AG09319 (cell line): ENCODE measurements at places on chromosomes 16 and 17.

- DNase-seq = peak; percentile 79
Observed at GRCh38 chr16:66618588-66619375, 14.3 kb downstream of the CMTM3 start.

DNA sequence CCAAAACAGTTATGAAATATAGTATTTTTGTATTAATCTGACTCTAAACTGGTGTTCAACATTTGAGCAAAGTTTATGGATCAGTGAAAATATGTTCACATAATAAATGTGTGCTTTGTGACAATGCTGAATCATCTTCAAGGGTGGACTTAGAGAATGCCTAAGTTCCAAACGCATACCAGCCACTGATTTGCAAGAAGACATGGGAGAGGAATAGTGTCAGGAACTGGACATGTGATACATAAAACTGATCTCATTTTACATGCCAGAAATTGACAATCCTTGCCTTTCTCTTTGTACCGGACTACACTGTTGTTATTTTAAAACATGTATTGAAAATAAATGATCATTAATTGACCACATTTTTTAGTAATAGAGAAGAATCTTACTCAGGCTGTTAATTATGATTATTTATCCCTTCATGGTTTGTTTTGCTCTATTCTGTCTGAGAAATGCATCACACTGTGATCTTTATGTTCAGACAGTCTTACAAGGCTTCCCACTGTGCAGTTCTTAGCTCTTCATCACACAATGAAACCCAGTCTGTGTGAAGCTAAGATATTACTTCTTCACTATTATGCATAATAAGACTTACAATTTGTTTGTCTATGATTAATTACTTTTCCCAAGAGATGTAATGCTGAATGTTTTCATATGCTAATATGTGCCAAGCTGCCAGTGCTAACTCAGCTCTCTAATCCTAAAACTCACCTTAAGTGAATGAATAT is 1180.6 kb upstream of the CDH8 start:
- no peak for DNase-seq

DNA sequence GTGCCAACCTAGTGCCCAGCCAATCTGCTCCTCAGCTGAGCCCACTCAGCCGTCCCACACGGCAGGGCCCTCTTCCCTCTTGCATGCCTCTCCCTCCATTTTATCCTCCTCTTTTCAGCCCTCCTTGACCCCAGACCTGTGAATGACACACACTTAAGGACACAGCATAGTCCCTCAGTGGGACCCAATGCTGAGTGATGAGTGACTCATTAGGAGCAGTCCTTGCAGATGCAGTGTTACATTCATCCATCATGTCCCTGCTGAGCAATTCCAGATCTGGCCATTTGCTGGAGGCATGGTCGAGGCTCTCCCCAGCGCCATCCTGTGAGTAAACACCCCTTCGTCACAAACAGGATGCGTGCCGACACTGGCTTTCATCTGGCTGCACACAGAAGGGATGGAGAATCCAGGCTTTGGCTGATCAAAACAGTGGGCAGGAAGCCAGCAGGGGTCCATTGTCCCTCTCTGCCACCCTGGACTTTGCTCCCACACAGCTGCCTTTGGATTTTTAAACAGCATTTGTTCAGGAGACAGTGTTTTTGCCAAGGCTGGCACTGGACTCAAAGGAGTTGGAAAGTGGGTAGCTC is 122.6 kb downstream of the AXIN2 start:
- DNase-seq = no peak

- DNase-seq = no peak
Observed at GRCh38 chr17:3739422-3740124, 15.9 kb downstream of the HASPIN start.

- no peak for DNase-seq
Observed at GRCh38 chr17:48814504-48814903, 2.5 kb downstream of the TTLL6 start.

GRCh38 chr16:67959536-67960329 is 8.7 kb downstream of the SLC12A4 start:
- DNase-seq = no peak

GRCh38 chr16:6124136-6124535 is 1026.5 kb upstream of the EEF2KMT start:
- DNase-seq = no peak

GRCh38 chr17:4739122-4740024 is at the start of the genes CXCL16 and ZMYND15:
TSS of gene CXCL16 (minus strand) at chr17:4739928. CDS start at chr17:4739339, 589 bp downstream.
TSS of gene ZMYND15 (plus strand) at chr17:4739833. CDS start at chr17:4740549, 716 bp downstream.
- DNase-seq = no peak

GRCh38 chr16:68987734-68988457 is 117.6 kb upstream of the HAS3 start:
- no peak for DNase-seq

DNA sequence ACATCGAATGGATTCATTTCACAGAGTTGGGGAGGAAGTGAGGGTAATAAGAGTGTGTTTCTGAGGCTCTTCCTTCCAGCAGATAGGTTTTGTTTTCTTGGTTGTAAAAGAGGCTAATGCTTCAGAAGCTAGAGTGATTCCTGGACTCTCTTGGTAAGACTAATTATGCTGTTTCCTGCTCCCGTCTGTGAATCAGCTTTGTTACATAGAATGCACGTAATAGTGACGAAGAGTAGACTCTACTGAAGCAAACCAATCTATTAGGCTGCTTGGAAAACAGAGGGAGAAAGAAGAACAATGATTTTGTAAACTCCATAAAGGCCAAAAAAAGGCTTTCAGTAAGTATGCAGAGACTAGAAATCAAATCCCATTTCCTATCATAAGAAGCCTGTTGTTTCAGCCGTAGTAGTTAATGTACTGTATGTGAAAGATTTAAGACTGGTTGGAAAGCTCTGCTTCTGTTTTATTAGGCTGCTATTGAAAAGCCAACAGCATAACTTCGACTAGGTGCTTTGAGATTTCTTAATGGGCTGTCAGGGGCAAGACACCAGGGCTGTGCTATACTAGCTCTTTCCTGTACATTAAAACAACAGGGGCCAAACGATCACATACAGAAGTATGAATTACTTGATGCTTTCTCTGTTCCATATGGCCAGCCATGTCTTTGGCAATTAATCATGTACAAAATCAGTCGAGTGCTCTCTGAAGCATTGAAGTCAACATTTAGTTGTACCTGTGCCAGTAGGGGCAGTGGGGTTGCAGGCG is 219.0 kb downstream of the FTO start:
- no peak for DNase-seq

DNA sequence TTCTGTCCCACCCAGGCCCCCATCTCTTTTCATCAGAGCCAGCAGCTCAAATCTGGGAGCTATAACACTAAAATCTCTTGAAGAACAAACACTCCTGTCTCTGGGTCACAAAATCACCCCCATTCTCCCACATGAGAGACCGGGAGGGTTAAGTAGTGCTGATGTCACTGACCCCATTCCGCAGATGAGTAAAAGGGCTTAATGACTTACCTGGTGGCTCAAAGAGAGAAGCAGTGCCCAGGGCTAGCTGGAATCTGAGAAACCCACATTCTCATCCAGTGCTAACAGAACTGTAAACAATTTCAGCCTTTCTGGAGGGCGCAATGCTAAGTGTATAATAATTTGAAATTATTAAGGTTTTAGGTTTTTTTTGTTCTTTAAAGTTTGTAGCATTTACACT is 26.3 kb upstream of the LHX1 start:
- no peak for DNase-seq

- DNase-seq = no peak
Observed at GRCh38 chr16:23859713-23860269, 24.0 kb downstream of the PRKCB start.

GRCh38 chr17:66939461-66940114 is 24.9 kb upstream of the CACNG4 start:
- no peak for DNase-seq

DNA sequence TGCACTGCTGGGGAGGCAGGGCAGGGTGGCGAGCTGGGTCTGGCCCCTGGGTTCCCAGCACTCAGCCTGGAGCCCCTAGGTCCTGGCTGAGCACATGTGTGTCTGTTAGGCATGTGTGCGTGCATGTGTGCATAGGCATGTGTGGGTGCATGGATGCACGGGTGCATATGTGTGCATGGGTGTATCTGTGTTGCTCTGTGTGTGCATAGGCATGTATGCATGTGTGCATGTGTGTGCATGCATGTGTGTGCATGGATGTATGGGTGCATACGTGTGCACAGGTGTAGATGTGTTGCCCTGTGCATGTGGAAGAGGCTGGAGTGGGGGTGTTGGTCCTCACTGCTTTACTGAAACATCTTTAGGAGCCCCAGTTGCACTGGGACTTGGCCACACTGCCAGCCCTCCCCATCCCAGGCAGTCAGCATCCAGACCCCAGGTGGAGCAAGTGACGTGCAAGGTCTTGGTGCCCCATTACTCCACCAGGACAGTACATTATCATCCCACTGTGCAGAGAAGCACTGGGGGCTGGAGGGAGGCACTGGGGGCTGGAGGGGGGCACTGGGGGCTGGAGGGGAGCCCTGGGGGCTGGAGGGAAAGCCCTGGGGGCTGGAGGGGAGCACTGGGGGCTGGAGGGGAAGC is 10.4 kb upstream of the DPEP1 start:
- no peak for DNase-seq

DNA sequence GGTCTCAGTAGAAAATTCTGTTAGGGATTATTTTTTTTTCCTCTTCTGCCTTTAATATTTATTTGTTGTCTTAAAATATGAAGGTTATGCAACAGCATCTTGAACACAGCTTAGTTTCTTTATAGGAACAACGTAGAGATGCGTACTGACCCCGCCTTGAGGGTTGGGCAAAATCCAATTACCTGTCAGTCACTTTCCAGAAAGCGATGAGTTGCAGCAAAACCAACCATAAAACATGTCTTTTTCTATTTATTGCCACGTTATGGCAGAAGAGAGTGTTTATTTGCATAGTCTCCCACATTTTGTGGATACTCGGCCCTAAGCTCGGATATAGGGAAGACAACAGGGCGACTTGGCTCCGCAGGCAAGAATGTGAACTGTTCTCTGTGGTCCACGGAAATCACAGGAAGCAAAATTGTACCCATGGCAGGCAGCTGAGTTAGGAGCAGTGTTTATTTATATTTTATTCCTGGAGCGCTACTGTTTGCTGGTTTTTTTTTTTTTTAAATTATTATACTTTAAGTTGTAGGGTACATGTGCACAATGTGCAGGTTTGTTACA is 44.3 kb upstream of the CACNG5 start:
- no peak for DNase-seq

- DNase-seq = no peak
Observed at GRCh38 chr17:3907483-3908216, 8.6 kb downstream of the P2RX1 start.

GRCh38 chr17:20022701-20023100 is 13.5 kb downstream of the SPECC1 start:
- no peak for DNase-seq

GRCh38 chr16:86601356-86601755 is 23.0 kb downstream of the FOXL1 start:
- no peak for DNase-seq

DNA sequence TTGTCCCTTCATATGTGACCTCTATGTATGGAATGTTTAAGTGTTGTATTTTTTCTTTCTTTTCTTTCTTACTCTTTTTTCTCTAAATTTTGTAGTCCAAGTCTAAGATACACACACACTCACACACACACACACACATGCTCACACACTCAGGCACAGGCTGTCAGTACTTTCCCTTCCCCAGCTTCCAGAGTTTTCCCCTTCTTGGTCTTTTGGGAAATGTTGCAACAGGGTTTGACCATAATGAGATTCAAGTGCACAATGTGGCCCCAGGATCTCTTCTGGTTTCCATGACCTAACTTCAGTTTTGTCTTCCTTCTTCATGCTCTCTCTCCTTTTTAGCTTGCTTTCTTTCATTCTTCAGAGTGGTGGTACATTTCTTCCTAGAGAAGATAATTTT is 289.8 kb upstream of the FOXF1 start:
- no peak for DNase-seq

DNA sequence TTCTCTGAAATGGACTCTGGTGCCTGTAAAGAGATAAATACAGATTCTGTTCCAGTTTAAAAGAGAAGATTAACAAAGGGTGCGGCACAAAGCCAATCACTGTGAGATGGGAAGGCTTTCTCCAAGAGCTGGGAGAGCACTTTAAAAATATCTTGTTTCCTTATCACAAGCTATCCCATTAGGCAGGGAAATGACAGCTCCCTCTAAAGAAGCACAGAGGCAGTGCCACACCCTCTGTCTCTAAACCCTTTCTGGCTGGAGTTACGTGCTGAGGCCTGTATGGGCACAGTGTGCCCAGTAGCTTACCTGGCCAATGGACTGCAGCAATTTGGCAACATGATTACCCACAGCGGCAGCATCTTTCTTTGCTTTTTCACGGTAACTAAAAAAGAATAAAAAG is 9.0 kb upstream of the TERB1 start:
- no peak for DNase-seq
